ENCODE measurements at places on chromosomes 5 and 9. TPM values are rescaled to one million over a fixed set of nuclear protein-coding genes. Genes with fewer than 3 reads are reported as not detected.

The WDR36 gene
- total RNA-seq: 18.5 TPM

The DRD1 gene
- not detected for total RNA-seq

The PCDHA13 gene
- not detected for total RNA-seq

The HAVCR1 gene
- total RNA-seq: not detected

The ANXA2R gene
- 6.3 TPM for total RNA-seq

The PCDHA8 gene
- total RNA-seq: not detected

The ANGPTL2 gene
- total RNA-seq: not detected

The INPP5E gene
- total RNA-seq: 18.2 TPM

The ORM2 gene
- total RNA-seq: not detected

The SLC27A6 gene
- not detected for total RNA-seq

The CCL27 gene
- 0.44 TPM for total RNA-seq

The GTF3C5 gene
- 79.6 TPM for total RNA-seq

The PCDHGA4 gene
- total RNA-seq: not detected

The LCN10 gene
- 0.94 TPM for total RNA-seq

The DCP2 gene
- total RNA-seq: 45.6 TPM

The EGFLAM gene
- not detected for total RNA-seq

The PIP5K1B gene
- total RNA-seq: not detected

The LIX1 gene
- not detected for total RNA-seq

The OLFML2A gene
- total RNA-seq: 9.0 TPM

The DMGDH gene
- total RNA-seq: 8.1 TPM

The DIPK1B gene
- 32.6 TPM for total RNA-seq

The PCDHA1 gene
- total RNA-seq: not detected

The C5orf46 gene
- 1.0 TPM for total RNA-seq

The TAF11L6 gene
- total RNA-seq: not detected

The GABBR2 gene
- 0.98 TPM for total RNA-seq

The SELENOP gene
- 5.3 TPM for total RNA-seq

The EPB41L4B gene
- 5.0 TPM for total RNA-seq

The UAP1L1 gene
- total RNA-seq: 14.7 TPM

The TLN1 gene
- 114 TPM for total RNA-seq

The FBN2 gene
- 0.08 TPM for total RNA-seq

The NME5 gene
- total RNA-seq: 1.9 TPM

The FBXL7 gene
- not detected for total RNA-seq

The MAP3K1 gene
- total RNA-seq: 26.1 TPM

The NRARP gene
- 25.8 TPM for total RNA-seq

The TOR4A gene
- 48.9 TPM for total RNA-seq

The KIF4B gene
- total RNA-seq: 0.13 TPM

The TAF11L5 gene
- total RNA-seq: not detected

The KCNV2 gene
- total RNA-seq: not detected

The PCDHA6 gene
- not detected for total RNA-seq

The PCDHA5 gene
- not detected for total RNA-seq

The FOXD4 gene
- total RNA-seq: not detected

The ADAMTS2 gene
- not detected for total RNA-seq

The OR1K1 gene
- not detected for total RNA-seq

The SV2C gene
- not detected for total RNA-seq

The SETX gene
- total RNA-seq: 23.5 TPM

The CMYA5 gene
- 0.88 TPM for total RNA-seq

The ADCY2 gene
- total RNA-seq: not detected

The ADAMTS6 gene
- total RNA-seq: 2.1 TPM

The GKAP1 gene
- 4.8 TPM for total RNA-seq

The GNA14 gene
- 1.1 TPM for total RNA-seq

The SLC25A2 gene
- 0.33 TPM for total RNA-seq

The HARS1 gene
- 52.0 TPM for total RNA-seq

Measured in PC-9 (cell line).